ENCODE measurements at places on chromosomes 1 and 21. TPM values are rescaled to one million over a fixed set of nuclear protein-coding genes. Genes with fewer than 3 reads are reported as not detected.
A peak's percentile ranks its signal among the peaks of the same experiment; 100 is the strongest.

DNA sequence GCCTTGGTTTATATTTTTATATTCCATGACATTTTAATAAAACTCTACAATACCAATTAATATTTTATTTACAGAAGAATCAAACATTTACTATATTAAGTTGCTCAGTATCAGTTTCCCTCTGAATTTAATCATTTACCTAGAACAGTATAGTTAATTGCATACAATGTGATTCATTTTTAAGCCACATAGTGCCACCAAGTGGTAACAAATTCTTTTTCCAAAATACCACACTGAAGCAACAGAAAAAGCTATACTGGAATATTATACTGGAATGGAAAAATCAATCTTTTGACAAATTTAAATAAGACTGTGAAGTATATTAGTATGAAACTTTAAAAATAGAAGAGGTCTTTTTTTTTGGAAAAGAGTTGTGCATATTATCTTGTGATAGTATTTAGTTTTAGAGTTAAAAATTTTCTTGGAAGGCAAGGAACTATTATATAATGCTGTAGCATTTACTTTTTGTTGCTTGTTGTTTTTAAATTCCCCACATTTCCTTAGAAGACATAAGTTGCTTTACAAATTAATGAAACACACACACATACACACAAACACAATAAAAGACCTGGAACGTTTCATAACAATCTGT, 57.3 kb downstream of the ZNF644 start:
- H3K4me1 ChIP-seq = peaks cover 6% of the 10 kb centered on the region
- H3K36me3 ChIP-seq = no peaks in the 10 kb centered on the region
- no peak overlapping the region for H3K27ac ChIP-seq
- no peak overlapping the region for H3K4me3 ChIP-seq
- H3K27me3 ChIP-seq = no peaks in the 10 kb centered on the region

DNA sequence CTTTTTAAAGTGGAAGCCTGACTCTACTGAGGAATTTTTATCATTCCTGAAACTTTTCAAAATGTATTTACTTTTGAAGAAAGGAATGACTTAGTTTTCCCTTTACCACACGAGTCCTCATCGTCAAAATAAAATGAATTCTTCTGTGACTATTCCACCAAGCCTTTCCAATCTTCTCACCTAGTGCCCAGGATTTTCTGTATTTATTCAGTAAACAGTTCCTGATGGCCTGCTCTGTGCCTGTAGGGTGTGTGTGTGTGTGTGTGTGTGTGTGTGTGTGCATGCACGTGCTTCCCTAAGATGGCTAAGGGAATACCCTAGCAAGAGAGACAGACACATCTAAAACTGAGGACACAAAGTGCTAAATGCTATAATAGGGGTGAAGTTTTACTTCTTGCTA, 395.0 kb upstream of the USP24 start:
- H3K4me3 ChIP-seq = no peak overlapping the region
- no peak overlapping the region for H3K27ac ChIP-seq
- no peaks in the 10 kb centered on the region for H3K36me3 ChIP-seq
- H3K4me1 ChIP-seq = no peaks in the 10 kb centered on the region
- DNase-seq = no peak
- H3K27me3 ChIP-seq = no peaks in the 10 kb centered on the region

DNA sequence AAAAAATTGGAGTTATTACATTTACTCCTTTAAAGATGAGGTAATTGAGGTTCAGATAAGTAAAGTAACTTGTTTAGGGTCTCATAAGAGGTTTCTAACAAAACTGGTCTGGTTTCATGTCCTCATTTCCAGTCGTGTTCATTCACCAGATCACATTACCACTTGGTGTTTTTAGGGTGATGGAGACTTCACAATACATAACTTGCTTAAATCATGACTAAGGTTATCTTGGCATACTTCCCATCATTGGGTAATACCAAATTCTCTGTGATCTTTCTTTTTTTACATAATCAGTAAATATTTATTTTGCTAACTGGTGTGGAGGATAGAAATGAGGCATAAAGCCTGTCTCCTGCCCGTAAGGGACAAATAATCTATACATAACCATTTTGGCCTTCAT, 31.6 kb upstream of the RPTN start:
- H3K4me3 ChIP-seq = no peak overlapping the region
- peaks cover 10% of the 10 kb centered on the region for H3K4me1 ChIP-seq
- no peaks in the 10 kb centered on the region for H3K27me3 ChIP-seq
- no peak for DNase-seq

GRCh38 chr1:36217670-36218069, 6.6 kb upstream of the THRAP3 start:
- H3K4me1 ChIP-seq = peaks cover 5% of the 10 kb centered on the region
- no peaks in the 10 kb centered on the region for H3K27me3 ChIP-seq
- no peak overlapping the region for H3K27ac ChIP-seq
- DNase-seq = no peak
- H3K36me3 ChIP-seq = no peaks in the 10 kb centered on the region
- no peak overlapping the region for H3K4me3 ChIP-seq

GRCh38 chr1:34272152-34272551, 95.4 kb downstream of the C1orf94 start:
- H3K27me3 ChIP-seq = no peaks in the 10 kb centered on the region
- no peak for DNase-seq
- no peak overlapping the region for H3K27ac ChIP-seq
- H3K36me3 ChIP-seq = no peaks in the 10 kb centered on the region

DNA sequence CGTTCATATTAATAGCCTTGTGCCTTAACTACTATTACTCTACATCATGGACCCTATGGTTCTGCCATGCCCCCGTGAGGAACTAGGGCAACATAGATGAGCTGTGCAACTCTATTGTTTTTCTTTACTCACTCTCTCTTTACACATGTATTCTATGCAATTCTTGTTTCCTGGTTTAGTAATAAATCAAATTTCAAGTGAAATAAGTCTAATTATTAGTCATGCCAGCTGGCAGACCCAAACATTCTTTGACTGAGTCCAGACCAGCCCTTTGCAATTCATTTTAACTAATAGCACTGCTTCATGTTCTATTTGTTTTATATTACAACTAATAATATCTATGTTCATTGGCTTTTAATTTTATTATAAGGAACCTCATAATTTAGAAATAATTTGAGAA, 789.3 kb upstream of the ADAMTS5 start:
- H3K27ac ChIP-seq = no peak overlapping the region
- no peak overlapping the region for H3K4me3 ChIP-seq
- no peak for DNase-seq
- H3K27me3 ChIP-seq = no peaks in the 10 kb centered on the region

DNA sequence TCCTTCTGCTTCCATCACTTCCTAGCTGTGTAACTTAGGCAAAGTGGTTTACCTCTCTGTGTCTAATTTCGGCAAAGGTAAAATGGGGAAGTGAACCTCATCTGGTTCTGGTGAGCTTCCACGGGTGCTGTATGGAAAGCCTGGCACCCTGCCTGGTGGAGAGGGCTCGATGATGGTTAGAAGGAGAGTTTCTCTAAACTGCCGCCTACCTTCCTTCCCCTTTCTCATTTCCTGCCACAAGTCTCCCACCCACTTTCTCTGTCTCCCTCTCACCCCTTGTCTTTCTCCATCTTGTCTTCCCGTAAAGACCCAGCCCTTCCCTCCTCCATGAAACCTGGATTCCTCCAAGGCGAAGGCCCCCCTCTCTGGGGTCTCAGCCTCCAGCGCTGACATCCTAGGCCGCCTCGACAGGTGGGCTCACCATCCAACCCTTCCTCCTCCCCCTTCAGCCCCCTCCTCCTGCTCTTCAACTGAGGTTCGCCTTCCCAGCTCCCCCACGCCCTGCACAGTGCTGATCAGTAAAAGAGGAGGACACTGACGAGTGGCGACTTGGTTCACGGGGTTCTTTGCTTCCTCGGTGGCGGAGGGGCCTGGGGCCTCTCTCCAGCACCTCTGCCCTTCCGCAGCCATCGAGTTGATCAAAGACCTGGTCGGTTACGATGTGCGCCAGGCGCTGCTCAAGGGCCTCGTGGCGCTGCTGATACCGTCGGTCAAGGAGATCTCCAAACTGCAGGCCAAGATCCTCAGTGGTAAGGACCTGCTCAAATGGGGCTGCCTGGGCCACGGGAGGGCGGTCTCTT, 7.3 kb downstream of the RNU5D-1 start:
- H3K4me1 ChIP-seq = no peaks in the 10 kb centered on the region
- H3K27me3 ChIP-seq = no peaks in the 10 kb centered on the region
- no peak overlapping the region for H3K4me3 ChIP-seq
- no peak overlapping the region for H3K27ac ChIP-seq

DNA sequence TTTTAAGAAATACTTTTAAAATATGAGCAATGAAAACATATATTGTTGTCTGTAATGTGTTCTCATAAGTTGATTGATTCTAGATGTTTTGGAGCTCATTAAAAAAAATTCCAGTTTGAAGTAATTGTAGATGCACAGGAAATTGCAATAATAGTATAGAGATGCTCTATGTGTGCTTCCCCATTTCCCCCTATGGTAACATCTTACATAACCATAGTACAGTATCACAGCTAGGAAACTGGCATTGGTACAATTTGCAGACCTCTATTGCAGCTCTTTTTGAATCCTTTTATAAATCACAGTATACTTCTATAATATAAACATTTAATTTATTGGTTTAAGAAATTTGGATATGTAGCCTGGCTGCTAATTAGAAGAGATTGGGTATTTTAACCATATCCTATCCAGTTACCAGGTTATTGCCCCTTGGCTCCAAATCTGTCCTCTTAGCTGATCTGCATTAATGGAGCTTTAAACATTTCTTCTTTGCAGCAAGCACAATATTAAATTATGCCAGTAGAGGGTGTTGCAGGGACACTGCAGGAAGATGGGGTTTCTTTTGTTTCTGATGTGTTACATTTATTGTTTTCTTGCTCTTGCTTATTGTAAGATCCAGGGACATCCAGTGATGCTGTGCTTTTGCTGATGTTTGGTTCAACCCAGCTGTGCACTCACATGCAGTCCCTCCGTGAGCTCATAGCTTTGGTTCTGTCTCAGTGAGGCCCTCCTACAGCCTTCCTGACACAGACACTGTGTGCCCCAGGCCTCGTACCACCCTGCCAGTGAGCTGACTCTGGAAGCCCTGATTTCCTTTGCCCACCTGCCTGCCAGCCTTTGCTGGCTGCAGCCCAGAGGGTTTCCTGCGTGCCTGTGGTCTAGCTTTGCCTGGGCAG, 103.3 kb downstream of the RABGAP1L start:
- peaks cover 4% of the 10 kb centered on the region for H3K4me1 ChIP-seq
- no peaks in the 10 kb centered on the region for H3K36me3 ChIP-seq
- H3K27ac ChIP-seq = no peak overlapping the region
- no peak overlapping the region for H3K4me3 ChIP-seq
- DNase-seq = no peak
- no peaks in the 10 kb centered on the region for H3K27me3 ChIP-seq

DNA sequence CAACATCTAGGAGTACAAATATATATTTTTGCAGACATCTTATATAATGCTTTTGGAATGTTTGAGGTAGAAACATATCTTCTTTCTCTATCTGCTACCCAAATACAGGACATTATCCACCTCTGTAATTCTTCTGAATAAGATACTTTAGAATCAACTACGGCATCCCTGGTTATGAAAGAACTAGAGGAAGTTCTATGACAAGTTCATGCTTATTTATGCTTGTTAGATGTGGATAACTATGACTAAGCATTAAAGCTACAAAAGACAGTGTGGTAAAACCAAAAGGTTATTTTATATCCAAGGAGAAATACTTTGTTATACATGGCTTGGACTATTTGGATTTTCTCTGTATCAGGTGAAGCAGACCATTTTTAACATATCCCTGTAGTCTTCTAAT, 894.0 kb downstream of the KCNT2 start:
- no peak overlapping the region for H3K27ac ChIP-seq
- DNase-seq = no peak
- no peaks in the 10 kb centered on the region for H3K36me3 ChIP-seq
- H3K27me3 ChIP-seq = no peaks in the 10 kb centered on the region

DNA sequence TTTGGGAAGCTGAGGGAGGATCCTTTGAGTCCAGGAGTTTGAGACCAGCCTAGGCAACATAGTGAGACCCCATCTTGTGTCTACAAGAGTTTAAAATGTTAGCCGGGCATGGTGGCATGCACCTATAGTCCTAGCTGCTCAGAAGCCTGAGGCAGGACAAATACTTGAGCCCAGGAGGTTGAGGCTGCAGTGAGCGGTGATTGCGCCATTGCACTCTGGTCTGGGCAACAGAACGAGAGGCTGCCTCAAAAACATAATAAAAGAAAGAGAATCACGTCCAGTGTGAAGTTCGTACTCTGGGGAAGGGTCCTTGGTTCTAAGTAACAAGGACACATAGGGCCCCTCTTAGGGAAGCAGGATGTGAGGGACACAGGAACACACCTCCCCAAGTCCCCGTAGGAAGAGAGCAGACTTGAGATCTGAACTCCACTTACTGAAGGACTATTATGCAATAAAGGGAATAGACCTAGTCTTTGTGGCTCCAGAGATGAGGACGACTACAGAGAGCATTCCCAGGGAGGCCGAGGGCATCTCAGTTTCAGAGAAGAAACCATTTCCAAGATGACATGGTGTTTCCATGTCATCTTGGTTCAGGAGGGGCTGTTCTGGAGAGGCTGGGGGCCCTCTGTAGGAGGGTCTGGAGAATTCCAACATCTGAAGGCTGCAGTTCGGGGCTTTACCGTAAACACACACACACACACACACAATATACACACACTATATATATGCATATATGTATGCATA, 10.8 kb upstream of the ENO1 start:
- no peaks in the 10 kb centered on the region for H3K4me1 ChIP-seq
- no peaks in the 10 kb centered on the region for H3K36me3 ChIP-seq
- DNase-seq = no peak
- peak overlapping the region; percentile 75 for H3K27ac ChIP-seq

GRCh38 chr1:215005078-215005477, 77.5 kb upstream of the KCNK2 start:
- no peaks in the 10 kb centered on the region for H3K4me1 ChIP-seq
- no peak overlapping the region for H3K4me3 ChIP-seq
- no peaks in the 10 kb centered on the region for H3K36me3 ChIP-seq
- H3K27ac ChIP-seq = no peak overlapping the region

GRCh38 chr1:167392200-167392696, 126.1 kb downstream of the CD247 start:
- DNase-seq = no peak
- no peaks in the 10 kb centered on the region for H3K27me3 ChIP-seq
- H3K36me3 ChIP-seq = no peaks in the 10 kb centered on the region
- H3K27ac ChIP-seq = no peak overlapping the region

GRCh38 chr1:80258659-80259058, 1252.1 kb upstream of the ADGRL4 start:
- H3K27me3 ChIP-seq = no peaks in the 10 kb centered on the region
- no peak overlapping the region for H3K27ac ChIP-seq
- no peak overlapping the region for H3K4me3 ChIP-seq
- H3K36me3 ChIP-seq = no peaks in the 10 kb centered on the region

GRCh38 chr1:206744683-206745082, 25.9 kb upstream of the IL19 start:
- DNase-seq = no peak
- H3K36me3 ChIP-seq = no peaks in the 10 kb centered on the region
- no peak overlapping the region for H3K27ac ChIP-seq
- peaks cover 6% of the 10 kb centered on the region for H3K4me1 ChIP-seq
- no peak overlapping the region for H3K4me3 ChIP-seq
- no peaks in the 10 kb centered on the region for H3K27me3 ChIP-seq

- no peak overlapping the region for H3K4me3 ChIP-seq
- H3K27ac ChIP-seq = no peak overlapping the region
- DNase-seq = no peak
- no peaks in the 10 kb centered on the region for H3K4me1 ChIP-seq
- no peaks in the 10 kb centered on the region for H3K27me3 ChIP-seq
These were observed 599.7 kb downstream of the KIF26B start for GRCh38 chr1:245754463-245754961.

Gene OR2M4
- not detected for total RNA-seq

Gene EXO1
- not detected for total RNA-seq

Gene CFHR1
- total RNA-seq = not detected

Gene ADGRB2
- 6.4 TPM for total RNA-seq

Gene DDAH1
- total RNA-seq = 10.8 TPM
